ENCODE measurements at places on chromosomes 4 and X. TPM values are rescaled to one million over a fixed set of nuclear protein-coding genes. Genes with fewer than 3 reads are reported as not detected.

Gene DCAF8L2
- not detected for total RNA-seq

Gene CFAP99
- not detected for total RNA-seq

Gene MEPE
- not detected for total RNA-seq

Gene ASMTL
- total RNA-seq = 43.2 TPM

Gene PLAC1
- total RNA-seq = not detected

Gene VCX3B
- not detected for total RNA-seq

Gene CCNA2
- 1.2 TPM for total RNA-seq

Gene CT45A1
- total RNA-seq = not detected

Gene PAGE1
- total RNA-seq = not detected

Gene DIPK2B
- not detected for total RNA-seq

Gene IL2
- not detected for total RNA-seq

Gene SMIM31
- not detected for total RNA-seq

Gene CABS1
- total RNA-seq = not detected

Gene NUP62CL
- 1.6 TPM for total RNA-seq

Gene ATP1B4
- total RNA-seq = not detected

Gene ITIH6
- total RNA-seq = not detected

Gene DCAF12L1
- not detected for total RNA-seq

Gene CFI
- total RNA-seq = not detected

Gene PABPC5
- not detected for total RNA-seq

Gene SLC10A4
- total RNA-seq = not detected

Gene SCML1
- 50.1 TPM for total RNA-seq

Gene AKAP14
- total RNA-seq = not detected

Gene EFHC2
- total RNA-seq = 2.4 TPM

Gene HNRNPH2
- 41.5 TPM for total RNA-seq

Gene CHRNA9
- total RNA-seq = 0.30 TPM

Gene OSTC
- 98.2 TPM for total RNA-seq

Gene DIAPH2
- 13.4 TPM for total RNA-seq

Gene BEX4
- total RNA-seq = 24.9 TPM

Gene POF1B
- 0.10 TPM for total RNA-seq

Gene FGFBP2
- total RNA-seq = 4.5 TPM

Gene C1QTNF7
- total RNA-seq = not detected

Gene WAS
- 105 TPM for total RNA-seq

Gene PPP1R3F
- total RNA-seq = 9.7 TPM

Gene NR3C2
- total RNA-seq = 2.2 TPM

Gene POLN
- total RNA-seq = 3.2 TPM

Gene BEX3
- total RNA-seq = 75.5 TPM

Gene HDX
- total RNA-seq = 1.3 TPM

Gene ADH4
- not detected for total RNA-seq

Gene EDA
- total RNA-seq = 2.4 TPM

Gene TMEM185A
- total RNA-seq = 23.4 TPM

Gene FHDC1
- 0.05 TPM for total RNA-seq

Gene CCKAR
- not detected for total RNA-seq

Gene F8A2
- not detected for total RNA-seq

Gene CYSLTR1
- total RNA-seq = 13.7 TPM

Gene MAGEA2
- total RNA-seq = not detected

Gene DGKK
- 0.11 TPM for total RNA-seq
